ENCODE measurements at places on chromosomes 5 and 9.

DNA sequence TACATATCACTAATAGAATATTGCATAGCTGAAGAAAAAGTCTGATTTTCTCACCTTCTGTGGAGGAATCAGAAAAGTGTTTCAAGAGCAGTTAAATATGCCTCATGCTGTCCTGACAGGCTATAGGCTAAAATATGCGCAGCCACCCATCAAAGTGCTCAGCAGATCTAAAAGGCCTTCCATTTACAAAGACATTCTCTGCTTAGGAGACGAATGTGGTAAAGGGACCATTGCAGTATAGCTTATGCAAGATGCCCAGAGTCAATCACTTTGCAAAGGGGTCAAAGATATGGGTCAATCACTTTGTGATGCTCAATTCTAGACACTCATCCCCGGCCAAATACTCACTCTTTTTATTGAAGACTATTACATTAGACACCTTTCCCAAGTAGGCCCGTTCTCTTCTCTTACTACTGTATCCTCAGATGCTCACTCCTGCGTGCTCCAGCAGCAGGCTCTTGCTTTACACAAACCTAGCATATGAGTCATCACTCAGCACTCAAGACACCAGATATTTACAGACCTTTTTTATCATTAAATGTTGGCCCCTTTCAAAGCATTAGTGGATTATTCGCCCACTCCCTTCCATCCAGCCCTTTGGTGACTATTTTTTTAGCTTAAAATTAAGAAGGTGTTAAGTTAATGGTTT, 568.2 kb upstream of the CDH18 start:
- DNase-seq, result no peak

DNA sequence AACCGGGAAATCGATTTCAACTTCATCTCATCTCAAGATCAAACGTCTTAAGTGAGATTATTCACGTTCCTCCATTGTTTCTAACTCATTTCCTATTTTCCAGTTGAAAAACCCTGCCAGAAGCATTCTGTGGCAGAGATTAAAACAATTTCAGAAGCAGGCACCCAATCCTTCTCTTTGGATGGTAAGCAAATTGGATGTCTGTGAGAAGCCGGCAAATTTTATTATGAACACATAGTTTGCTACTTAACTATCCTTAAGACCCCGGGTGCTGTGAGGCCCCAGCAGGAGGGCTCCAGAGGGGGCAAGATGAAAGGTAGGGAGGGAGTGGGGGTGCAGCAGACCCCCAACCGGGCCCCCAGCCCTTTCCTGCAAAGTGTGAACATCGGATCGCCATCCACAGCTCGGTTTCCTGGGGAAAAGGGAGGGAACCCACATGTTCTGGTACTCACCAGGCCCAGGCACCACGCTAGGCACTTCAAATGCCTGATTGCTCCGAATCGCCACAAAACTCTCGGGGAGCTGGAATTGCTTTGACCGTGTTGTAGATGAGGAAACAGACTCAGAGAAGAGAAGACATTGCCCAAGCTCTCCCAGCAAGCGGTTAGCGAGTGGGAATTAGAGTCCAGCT, 167.1 kb upstream of the MVB12B start:
- no peak for DNase-seq

DNA sequence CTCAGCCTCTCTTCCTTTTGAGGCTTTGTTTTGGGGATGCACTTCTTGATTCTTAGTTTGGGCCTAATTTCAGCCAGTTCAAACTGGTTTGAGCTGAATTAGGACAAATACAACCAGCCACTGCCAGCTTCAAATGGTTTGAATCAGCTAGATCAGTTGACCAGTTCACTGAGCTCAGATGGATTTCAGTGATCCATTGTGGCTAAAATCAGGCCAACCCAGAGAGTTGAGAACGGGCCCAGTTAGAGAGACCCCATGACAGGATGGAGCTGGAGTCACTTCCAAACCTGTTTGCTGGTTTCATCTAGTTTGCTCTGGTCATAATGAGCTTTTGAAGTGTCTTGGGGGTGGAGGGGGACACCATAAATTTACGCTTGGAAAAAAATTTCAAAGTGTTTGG, 48.0 kb upstream of the NEK6 start:
- no peak for DNase-seq

DNA sequence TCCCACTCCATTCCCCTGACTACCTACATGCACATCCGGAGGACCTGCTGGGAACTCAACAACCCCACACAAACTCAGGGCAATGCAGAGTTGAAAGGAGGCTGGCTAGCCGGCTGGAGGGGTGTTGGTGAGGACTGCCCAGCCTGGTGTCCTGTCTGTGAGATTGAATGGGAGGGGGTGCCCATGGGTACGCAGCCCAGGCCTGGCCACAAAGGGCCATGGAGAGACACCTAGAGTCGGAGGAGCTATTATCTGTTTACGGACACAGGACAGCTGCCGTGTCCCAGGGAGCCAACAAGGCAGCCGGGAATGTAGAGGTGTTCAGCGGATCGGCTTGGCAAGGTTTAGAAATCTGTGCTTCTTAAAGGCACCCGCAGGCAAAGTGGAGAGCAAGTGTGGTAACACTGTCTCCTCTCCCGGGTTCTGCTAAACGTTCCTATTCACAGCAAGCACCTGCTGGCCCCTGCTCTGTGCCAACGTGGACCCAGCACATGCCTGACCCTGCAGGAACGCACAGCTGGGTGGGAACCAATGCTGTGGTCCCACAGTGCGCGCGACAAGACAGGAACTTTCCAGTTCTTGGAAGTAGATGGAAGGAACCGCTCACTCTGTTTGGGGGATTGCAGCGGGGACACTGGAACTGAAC, 166.7 kb downstream of the DAB2IP start:
- DNase-seq, result no peak
